A673 (cell line): ENCODE measurements at places on chromosomes 1 and 21.

GRCh38 chr1:221644145-221644448 is 97.8 kb downstream of the DUSP10 start:
- no peak for DNase-seq

DNA sequence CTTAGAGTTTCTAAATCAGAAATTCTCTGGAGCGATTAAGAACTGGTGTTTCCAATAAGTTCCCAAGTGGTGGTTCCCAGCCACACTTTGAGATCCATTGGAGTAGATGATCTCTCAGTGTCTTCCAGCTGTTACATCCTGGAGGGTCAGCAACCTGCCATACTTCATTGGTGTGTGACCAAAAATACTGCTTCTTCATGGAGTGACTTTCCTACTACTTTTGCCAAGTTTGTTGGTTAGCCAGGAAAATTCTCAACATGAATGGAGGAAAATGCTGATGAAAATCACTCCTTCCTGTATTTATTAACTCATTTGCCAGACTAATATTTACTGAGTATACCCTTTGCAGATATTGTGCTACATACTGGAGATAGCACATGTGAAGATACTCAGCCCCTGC is 186.1 kb downstream of the FGGY start:
- DNase-seq, result no peak

DNA sequence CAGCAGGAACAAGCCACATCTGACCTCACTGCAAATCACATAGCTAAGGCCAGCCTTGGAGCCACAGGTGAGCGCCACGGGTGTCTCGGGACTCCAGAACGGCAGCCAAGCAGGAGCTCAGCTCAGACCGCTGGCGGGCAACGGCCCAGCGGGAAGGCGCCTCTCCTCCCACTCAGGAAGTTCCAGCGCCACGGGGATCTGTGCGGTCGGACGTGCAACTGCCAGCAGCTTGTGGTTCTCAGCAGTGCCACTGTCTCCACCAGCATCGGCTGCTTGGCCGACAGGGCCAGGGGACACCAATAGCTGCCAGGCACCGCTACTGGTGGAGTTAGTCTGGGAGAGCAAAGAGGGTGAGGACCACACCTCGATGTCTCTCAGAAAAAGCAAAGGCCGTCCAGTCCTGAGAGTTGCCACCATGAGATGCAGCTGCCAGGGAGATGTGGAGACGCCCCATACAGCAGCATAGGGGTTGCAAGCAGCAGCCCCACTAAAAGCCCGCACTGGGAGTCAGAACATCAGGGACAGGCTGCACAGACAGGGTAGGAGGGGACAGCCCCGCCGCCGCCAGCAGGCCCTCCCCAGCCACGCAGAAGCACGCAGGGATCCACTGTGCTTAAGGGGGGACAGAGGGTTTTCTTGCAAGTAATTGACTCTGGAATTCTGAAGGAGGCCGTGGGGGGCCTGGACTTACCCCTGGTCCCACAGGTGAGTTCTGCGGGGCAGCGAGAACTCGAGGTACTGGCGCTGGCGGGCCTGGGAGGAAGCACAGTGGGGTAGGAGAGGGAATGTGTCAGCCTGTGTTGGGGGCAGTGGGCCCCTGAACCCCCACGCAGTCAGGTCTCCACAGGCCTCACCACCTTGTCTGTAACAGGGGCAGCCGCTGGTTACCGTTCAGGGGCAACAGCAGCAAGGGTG is 83.5 kb downstream of the NPHP4 start:
- peak; percentile 93 for DNase-seq

GRCh38 chr1:36802018-36802417 is 232.3 kb downstream of the GRIK3 start:
- no peak for DNase-seq

DNA sequence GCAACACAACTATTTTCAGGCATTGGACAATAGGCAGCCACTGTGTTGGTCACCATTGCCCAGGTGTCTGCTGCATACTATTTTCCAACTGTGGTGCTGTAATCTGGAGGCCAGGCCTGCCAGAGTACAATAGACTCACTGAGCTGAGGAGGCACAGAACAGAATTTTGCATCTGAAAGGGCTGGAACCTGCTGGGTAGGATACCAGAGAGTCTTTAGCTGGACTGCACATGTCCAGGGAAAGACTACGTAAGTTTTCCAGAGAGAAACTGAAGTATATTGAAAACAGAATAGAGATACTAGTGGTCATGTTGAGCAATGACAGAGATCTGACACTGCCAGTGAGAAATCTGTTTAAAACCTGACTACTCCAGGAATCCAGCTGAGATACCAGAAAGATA is 200.8 kb downstream of the RASAL2 start:
- DNase-seq, result no peak
